ENCODE measurements at places on chromosomes 7 and 10.

- no peak for DNase-seq
Observed at GRCh38 chr10:86657396-86658011, 3.2 kb downstream of the OPN4 start.

DNA sequence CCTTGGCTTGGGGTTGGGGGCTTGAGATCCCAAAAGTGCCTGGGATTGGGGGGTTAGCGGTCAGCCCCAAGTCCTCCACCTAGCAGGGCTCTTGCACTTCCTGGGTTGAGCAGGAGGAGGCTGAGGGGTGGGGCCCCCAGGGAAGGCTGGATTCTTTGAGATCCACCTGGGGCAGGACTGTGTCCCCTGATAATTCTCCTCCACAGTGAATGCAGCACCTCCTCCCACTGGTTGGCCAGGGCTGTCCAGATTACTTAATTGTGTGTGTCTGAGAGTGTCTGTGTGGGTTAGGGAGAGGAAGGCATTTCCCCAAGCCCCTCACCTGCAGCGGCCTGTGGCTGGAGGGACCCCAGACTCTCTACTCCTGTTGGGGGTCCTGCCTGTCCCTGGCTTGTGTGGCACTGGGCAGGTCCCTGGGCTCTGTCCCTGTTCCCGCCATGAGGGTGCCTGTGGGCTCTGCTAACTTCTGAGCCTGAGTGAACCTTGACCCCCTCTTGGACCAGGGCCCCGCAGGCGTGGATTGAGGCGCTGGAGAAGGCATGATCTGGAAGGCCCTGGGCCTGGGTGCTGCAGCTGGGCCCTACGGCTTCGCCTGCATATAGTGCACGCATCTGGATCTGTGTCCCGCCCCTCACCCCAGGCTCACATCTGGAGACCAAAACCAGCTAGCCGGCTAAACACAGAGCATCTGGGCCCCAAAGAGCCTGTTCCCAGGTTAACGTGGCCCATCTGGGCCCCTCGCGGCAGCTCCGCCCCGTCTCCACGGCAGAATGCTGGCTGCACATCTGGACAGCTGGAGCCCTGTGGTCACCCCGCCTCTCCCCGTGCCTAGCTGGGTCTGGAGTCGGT, 10.4 kb downstream of the TMEM270 start:
- DNase-seq = no peak

- no peak for DNase-seq
Observed at GRCh38 chr7:87785368-87785995, 90.7 kb downstream of the SLC25A40 start.

DNA sequence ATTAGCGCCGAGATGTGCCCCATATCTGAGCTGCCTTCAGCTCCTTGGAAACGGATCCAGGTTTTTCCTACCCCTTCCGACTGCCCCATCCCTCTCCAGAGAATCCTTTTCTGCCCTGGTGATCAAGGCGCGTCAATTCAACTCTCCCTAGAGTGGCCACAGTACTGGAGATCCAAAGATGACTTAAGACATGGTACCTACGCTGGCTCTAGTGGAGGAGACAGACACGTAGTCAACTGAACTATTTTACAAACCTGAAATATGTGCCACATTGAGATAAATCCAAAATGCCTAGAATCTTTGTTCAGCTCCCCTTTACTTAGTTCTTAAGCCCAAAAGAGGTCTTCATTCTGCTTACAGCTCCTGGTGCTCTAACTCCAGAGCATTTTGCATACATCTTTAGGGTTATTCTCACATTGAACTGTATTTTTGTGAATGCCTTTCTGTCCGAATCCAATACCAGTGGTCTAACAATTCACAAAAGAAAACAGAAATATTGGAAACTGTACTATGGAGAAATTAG, 444 bp upstream of the TNPO3 start:
- DNase-seq = no peak

DNA sequence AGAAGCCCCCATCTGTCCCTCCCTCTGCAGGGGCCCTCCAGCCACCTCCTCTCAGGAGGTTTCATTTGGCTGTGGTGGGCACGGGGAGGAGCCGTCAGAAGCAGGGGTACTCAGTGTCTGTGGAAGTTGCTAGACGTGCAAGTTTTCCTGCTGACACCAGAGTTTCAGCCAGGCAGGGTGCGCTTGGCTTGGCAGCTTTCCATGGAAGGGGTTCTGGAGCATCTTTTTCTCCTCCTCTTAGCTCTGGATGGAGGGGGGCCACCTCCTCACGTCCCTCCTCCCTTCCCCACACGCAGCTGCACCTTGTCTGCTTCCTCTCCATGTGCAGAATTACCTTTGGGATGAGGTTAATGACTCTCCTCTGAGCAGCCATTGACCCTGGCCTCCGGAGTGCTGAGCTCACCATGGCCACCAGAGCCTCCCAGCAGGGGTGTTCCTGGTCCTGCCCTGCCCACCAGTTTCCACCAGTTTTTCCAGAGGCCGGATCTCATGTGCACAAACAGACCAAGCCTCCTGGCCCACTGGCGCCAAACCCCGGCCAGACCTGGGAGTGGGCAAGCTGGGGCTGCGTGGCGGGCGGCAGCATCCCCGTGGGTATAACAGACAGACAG, 579.8 kb upstream of the FOXK1 start:
- no peak for DNase-seq

GRCh38 chr7:45203936-45204445, 46.4 kb downstream of the RAMP3 start:
- DNase-seq = no peak
